GM12878 (cell line): ENCODE measurements at places on chromosomes 1 and 21. TPM values are rescaled to one million over a fixed set of nuclear protein-coding genes. Genes with fewer than 3 reads are reported as not detected.

DNA sequence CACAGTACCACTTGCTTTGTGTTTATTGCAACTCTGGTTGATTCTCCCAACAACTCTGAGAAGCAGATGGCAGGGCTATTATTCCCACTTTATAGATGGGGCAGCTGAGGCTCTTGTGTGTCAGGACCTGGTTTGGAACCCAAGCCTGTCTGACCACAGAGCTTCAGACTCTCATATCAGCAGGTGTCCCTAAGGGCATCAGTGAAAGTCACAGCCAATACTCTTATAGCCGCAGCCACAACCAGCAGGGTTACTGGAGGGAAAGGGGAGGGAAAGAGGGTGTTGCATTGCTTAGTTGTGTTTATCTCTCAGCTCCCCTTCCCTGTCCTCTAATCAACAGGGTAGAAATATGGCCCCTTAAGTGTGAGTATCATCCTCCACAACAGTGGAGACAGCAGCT, 304.0 kb downstream of the RRAGC start:
- DNase-seq, result no peak
- no peaks in the 10 kb centered on the region for H3K27me3 ChIP-seq
- no peaks in the 10 kb centered on the region for H3K36me3 ChIP-seq

DNA sequence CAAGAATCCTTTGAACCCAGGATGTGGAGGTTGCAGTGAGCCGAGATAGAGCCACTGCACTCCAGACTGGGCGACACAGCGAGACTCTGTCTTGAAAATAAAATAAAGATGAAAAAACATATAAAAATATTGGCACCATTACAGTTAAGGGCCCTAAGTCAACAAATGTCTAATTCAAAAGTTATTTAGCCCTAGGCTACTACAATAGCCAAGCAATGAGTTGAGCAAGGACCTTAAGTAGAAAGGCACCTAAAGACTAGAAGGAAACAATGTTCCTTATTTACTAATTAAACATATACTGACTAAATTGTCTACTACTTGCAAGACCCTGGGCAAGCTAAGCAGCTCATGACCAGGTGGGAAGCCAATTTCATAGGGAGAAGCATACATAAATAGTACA, 4.1 kb downstream of the PIK3R3 start:
- H3K36me3 ChIP-seq, result no peaks in the 10 kb centered on the region
- no peaks in the 10 kb centered on the region; the same call in 1 of the 2 replicates for H3K4me1 ChIP-seq
- no peak overlapping the region for H3K27ac ChIP-seq
- no peaks in the 10 kb centered on the region for H3K27me3 ChIP-seq
- DNase-seq, result no peak

DNA sequence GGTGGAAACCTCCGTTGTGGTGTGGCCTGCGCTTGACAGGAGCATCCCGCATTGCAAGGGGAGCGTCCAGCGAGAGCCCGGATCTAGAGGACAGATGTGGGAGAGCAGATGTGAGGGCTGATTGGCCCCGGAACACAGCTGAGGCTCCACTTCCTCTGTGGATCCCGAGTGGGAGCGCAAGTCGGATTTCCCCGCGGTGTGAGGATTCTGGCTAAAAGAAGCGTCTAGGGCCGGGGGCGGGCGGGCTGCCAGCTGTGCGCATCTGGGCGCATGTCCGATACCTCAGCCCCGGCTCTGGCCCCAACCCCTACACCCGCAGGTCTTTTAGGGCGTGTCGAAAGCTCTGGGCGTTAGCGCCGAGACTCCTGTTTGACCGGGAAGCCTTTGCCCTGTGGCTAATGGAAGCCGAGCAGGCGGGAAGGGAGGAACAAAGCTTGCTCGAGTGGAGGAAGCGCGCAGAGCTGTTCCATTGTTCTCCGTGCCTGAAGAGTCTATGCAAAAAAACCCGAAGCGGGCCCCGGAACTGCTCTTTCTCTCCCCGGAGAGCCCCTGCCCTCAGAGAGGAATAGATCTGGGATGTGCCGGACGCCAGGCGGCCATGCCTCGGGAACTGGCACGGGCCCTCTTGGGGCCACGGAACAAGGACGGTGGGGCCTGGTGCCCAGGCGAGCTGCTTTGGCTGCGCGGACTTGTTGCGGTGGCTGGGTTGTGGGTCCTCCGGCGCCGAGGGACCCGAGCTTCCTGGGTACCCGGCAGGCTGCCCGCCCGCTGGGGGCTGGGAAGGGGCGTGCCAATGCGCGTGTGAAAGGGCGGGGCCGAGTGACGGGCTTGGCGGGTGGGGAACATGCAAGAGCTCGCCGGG, 111.1 kb downstream of the NAV1 start:
- H3K27me3 ChIP-seq, result peaks cover 15% of the 10 kb centered on the region
- no peaks in the 10 kb centered on the region for H3K36me3 ChIP-seq
- H3K4me1 ChIP-seq, result no peaks in the 10 kb centered on the region
- no peak overlapping the region for H3K4me3 ChIP-seq
- H3K27ac ChIP-seq, result no peak overlapping the region
- no peak for DNase-seq

GRCh38 chr1:111887385-111887784, 102.1 kb downstream of the KCND3 start:
- H3K27ac ChIP-seq, result no peak overlapping the region
- H3K36me3 ChIP-seq, result no peaks in the 10 kb centered on the region
- no peak for DNase-seq
- peaks cover 2% of the 10 kb centered on the region for H3K27me3 ChIP-seq

CNR2 gene
- 13.6 and 15.1 TPM in 2 replicates for total RNA-seq

GCSAML gene
- not detected in 2 replicates for total RNA-seq

NPHP4 gene
- total RNA-seq, result 8.3 and 10.5 TPM in 2 replicates

MORN1 gene
- total RNA-seq, result 5.8 and 7.4 TPM in 2 replicates

GNG4 gene
- total RNA-seq, result 0.11 TPM in 1 of 2 replicates, not detected in the other
